ENCODE measurements at places on chromosomes 3 and 15. TPM values are rescaled to one million over a fixed set of nuclear protein-coding genes. Genes with fewer than 3 reads are reported as not detected.

Gene SLC27A2
- total RNA-seq: not detected

DNA sequence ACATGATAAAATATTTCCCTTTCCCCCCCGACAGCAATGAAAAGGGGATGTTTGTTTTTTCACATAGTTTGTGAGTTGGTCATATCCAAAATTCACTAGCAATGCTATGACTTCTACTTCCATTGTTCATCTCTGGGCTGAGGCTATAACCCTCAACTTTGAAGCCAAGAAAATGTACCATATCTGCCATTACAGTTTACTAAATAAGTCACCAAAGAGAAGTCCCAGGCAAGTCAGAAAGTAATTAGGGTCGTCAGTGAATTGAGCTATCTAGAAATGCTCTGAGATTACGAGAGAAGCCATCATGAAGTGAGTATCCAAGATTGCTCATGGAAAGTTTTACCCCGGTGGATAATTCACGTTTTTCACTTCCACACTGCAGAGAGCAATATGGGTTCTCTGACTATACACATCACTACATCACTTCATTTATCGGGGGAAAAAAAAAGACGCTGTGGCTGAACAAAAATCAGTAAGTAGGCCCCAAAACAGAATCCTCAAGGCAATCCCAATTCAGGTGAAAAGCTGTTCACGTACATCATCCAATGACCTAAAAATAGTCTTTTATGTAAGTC, 1.4 kb downstream of the PEAK1 start:
- DNase-seq: peak; percentile 21

GRCh38 chr15:79526376-79526775, 94.2 kb downstream of the MINAR1 start:
- no peak for DNase-seq

GRCh38 chr3:129695230-129695629, 88.8 kb upstream of the PLXND1 start:
- DNase-seq: no peak

Gene HAUS2
- total RNA-seq: 50.6 TPM

Gene CHP1
- total RNA-seq: 69.8 TPM

Gene ZNF385D
- total RNA-seq: 0.13 TPM

DNA sequence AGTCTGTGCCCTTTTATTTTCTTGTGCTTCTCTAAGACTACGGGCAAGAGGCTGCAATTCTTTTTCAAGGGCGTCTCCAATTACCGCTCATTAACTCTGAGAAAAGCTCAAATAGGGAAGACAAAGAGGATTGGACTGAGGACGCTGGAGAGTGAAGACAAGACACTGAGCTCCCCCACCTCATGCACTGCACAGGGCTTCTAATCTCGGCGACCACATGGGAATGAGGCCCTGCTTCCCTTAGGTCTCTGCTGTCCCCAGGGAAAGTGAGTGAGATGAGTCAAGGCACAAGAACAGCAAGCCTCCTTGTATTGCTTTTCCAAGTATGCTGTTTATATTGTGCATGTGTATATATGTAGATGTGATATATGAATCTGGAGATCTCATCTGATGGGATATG, 392.2 kb upstream of the CFAP20DC start:
- DNase-seq: no peak

GRCh38 chr3:122800706-122801237, 5.9 kb downstream of the SLC49A4 start:
- DNase-seq: no peak

DNA sequence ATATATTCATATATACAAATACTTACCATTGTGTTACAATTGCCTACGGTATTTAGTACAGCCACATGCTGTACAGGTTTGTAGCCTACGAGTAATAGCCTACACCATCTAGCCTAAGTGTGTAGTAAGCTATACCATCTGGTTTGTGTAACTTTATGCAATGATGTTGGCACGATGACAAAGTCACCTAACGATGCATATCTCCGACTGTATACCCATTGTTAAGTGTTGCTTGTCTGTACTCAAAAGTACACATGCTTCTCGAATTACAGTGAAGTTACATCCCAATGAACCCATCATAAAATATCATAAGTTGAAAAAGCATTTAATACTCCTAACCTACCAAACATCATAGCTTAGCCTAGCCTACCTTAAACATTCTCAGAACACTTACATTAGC, 327.1 kb downstream of the KBTBD8 start:
- DNase-seq: no peak

DNA sequence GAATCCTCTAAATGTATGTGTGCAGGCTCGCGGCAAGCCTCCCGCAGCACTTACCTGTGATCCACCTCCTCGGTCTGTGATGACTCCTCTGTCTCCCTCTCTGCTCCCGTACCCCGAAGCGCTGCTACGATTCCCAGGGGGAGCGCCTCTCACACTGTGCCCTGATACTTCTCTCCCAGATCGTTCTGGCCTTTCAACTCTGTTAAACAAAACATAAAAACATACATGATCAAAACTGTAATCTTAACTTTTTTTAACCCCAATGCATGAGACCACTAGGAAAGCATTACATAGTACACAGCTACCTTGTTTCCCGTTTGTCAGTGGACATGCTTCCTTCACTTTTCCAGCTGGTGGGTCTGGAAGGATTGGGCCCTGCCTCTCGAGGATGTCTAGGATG, 46.6 kb downstream of the SLTM start:
- DNase-seq: no peak

Gene MME
- 186 TPM for total RNA-seq

Gene DOCK3
- total RNA-seq: 1.4 TPM

GRCh38 chr3:180352261-180352660, 249.7 kb upstream of the TTC14 start:
- no peak for DNase-seq

GRCh38 chr3:40581166-40581565, 56.4 kb downstream of the ZNF621 start:
- no peak for DNase-seq

DNA sequence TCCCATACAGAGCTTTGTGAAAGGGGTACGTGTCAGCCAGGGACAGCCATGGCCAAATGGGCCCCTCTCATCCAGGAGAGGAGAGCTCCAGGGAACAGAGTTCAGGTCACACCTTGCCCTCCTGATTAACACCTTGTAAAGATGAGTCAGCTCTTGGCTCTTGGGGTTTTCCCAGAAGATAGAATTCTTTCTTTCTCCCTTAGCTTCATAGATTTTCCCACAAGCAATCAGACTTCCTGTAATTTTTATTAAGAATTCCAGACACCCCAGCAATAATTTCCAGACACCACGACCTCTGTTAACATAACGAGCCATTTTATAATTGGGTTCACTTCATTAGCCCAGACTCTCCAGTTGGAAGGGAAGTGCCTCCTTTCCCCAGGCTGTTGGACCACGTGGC, 86.4 kb downstream of the LRTM1 start:
- no peak for DNase-seq

GRCh38 chr15:93073465-93073952, 15.5 kb downstream of the RGMA start:
- DNase-seq: no peak

- no peak for DNase-seq
Measured at GRCh38 chr3:72437661-72438406, 410.4 kb downstream of the SHQ1 start.

All from HT1080 (cell line).